ENCODE measurements at places on chromosomes 13 and 19. TPM values are rescaled to one million over a fixed set of nuclear protein-coding genes. Genes with fewer than 3 reads are reported as not detected.

DNA sequence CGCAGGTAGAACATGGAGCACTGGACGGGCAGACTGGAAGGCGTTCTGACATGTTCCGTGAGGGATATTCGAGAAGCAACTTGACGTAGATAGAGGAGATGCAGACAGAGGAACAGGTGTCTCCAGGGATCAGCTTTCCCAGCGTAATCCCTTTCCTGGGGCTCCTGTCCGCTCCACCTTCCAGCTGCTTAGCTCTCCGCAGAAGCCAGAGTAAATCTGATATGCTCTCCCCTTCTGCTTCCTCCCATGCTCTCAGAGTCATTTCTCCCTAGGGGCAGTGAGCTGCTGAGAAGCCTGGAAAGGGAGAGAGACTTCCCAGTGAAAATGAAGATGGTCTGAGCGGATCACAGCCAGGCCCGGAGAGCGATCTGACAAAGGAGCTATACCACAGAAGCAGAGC, 23.0 kb upstream of the OLFM4 start:
- no peak overlapping the region for H3K27ac ChIP-seq
- no peaks in the 10 kb centered on the region for H3K4me1 ChIP-seq
- DNase-seq: no peak
- H3K27me3 ChIP-seq: peaks cover 9% of the 10 kb centered on the region
- H3K36me3 ChIP-seq: no peaks in the 10 kb centered on the region
- H3K4me3 ChIP-seq: no peak overlapping the region

GRCh38 chr13:30738526-30739236, 3.3 kb downstream of the ALOX5AP start:
- H3K36me3 ChIP-seq: peaks cover 9% of the 10 kb centered on the region
- no peak overlapping the region for H3K27ac ChIP-seq
- H3K4me1 ChIP-seq: peaks cover 90% of the 10 kb centered on the region
- no peak for DNase-seq
- peak overlapping the region; percentile 80 for H3K4me3 ChIP-seq

GRCh38 chr13:39692660-39693438, 37.4 kb downstream of the COG6 start:
- peaks cover 2% of the 10 kb centered on the region for H3K36me3 ChIP-seq
- H3K4me1 ChIP-seq: peaks cover 13% of the 10 kb centered on the region
- H3K27ac ChIP-seq: no peak overlapping the region
- no peak for DNase-seq
- H3K27me3 ChIP-seq: no peaks in the 10 kb centered on the region
- no peak overlapping the region for H3K4me3 ChIP-seq

- no peaks in the 10 kb centered on the region for H3K36me3 ChIP-seq
- H3K4me3 ChIP-seq: peak overlapping the region; percentile 45
- H3K27me3 ChIP-seq: peaks cover 13% of the 10 kb centered on the region
- peak; percentile 57 for DNase-seq
- peaks cover 24% of the 10 kb centered on the region for H3K4me1 ChIP-seq
- H3K27ac ChIP-seq: no peak overlapping the region
Observed at GRCh38 chr19:48745208-48745995, 1.3 kb downstream of the IZUMO1 start.

Gene KCTD12
- 6.6 TPM for total RNA-seq

Gene SIGLEC8
- total RNA-seq: not detected

Gene EFNB2
- 0.24 TPM for total RNA-seq

GRCh38 chr19:55442372-55442961, 633 bp downstream of the SHISA7 start:
- peaks cover 65% of the 10 kb centered on the region for H3K27me3 ChIP-seq
- peaks cover 25% of the 10 kb centered on the region for H3K4me1 ChIP-seq
- no peak overlapping the region for H3K27ac ChIP-seq
- H3K4me3 ChIP-seq: peak overlapping the region; percentile 44

All from activated T-cell treated with anti-CD3 and anti-CD28 coated beads, Interleukin-2, amount 50 U/mL, for 72 hours (primary cell).